HT1080 (cell line): ENCODE measurements at places on chromosomes 2 and 18. TPM values are rescaled to one million over a fixed set of nuclear protein-coding genes. Genes with fewer than 3 reads are reported as not detected.

CCDC85A gene
- total RNA-seq = 0.19 TPM in 1 of 2 replicates, not detected in the other

DSG1 gene
- not detected in 2 replicates for total RNA-seq

R3HDM1 gene
- 9.0 and 12.4 TPM in 2 replicates for total RNA-seq

RFX8 gene
- total RNA-seq = 8.1 and 10.6 TPM in 2 replicates

LOXHD1 gene
- total RNA-seq = not detected in 2 replicates

SERPINB2 gene
- 0.27 and 1.8 TPM in 2 replicates for total RNA-seq

ATP8B1 gene
- total RNA-seq = 15.7 and 16.6 TPM in 2 replicates

IL1RN gene
- 0.10 TPM in 1 of 2 replicates, not detected in the other for total RNA-seq

CHN1 gene
- total RNA-seq = 9.6 and 10.2 TPM in 2 replicates

SERPINB13 gene
- not detected in 2 replicates for total RNA-seq

ALPI gene
- not detected in 2 replicates for total RNA-seq

ANKRD39 gene
- total RNA-seq = 9.3 and 9.5 TPM in 2 replicates

HES6 gene
- total RNA-seq = 16.8 and 17.0 TPM in 2 replicates

LYPD6 gene
- total RNA-seq = 2.3 and 3.1 TPM in 2 replicates

CHAC2 gene
- total RNA-seq = 21.3 and 27.4 TPM in 2 replicates

EVA1A gene
- total RNA-seq = 142 and 177 TPM in 2 replicates

KLHL14 gene
- total RNA-seq = 0.07 TPM in 1 of 2 replicates, not detected in the other

DUSP2 gene
- total RNA-seq = 1.0 and 2.8 TPM in 2 replicates

NYAP2 gene
- total RNA-seq = not detected in 2 replicates

ZNF804A gene
- total RNA-seq = 0.55 and 0.63 TPM in 2 replicates

EPAS1 gene
- total RNA-seq = 21.8 and 25.8 TPM in 2 replicates

CMPK2 gene
- 2.7 and 6.0 TPM in 2 replicates for total RNA-seq

CCDC178 gene
- 0.03 TPM in 1 of 2 replicates, not detected in the other for total RNA-seq

PLEKHM3 gene
- total RNA-seq = 5.5 and 7.8 TPM in 2 replicates

IL37 gene
- not detected in 2 replicates for total RNA-seq

POTEJ gene
- not detected in 2 replicates for total RNA-seq

TTN gene
- total RNA-seq = 0.03 and 0.23 TPM in 2 replicates

AOX1 gene
- 27.6 and 30.8 TPM in 2 replicates for total RNA-seq

PAIP2B gene
- total RNA-seq = 0.08 and 0.10 TPM in 2 replicates

PJVK gene
- 0.39 and 0.47 TPM in 2 replicates for total RNA-seq

BOLL gene
- total RNA-seq = not detected in 2 replicates

TIMM21 gene
- total RNA-seq = 98.5 and 111 TPM in 2 replicates

ABCB11 gene
- under 0.01 TPM in 1 of 2 replicates, not detected in the other for total RNA-seq
